NCI-H2171 (cell line): ENCODE measurements at places on chromosomes 5 and 9.

DNA sequence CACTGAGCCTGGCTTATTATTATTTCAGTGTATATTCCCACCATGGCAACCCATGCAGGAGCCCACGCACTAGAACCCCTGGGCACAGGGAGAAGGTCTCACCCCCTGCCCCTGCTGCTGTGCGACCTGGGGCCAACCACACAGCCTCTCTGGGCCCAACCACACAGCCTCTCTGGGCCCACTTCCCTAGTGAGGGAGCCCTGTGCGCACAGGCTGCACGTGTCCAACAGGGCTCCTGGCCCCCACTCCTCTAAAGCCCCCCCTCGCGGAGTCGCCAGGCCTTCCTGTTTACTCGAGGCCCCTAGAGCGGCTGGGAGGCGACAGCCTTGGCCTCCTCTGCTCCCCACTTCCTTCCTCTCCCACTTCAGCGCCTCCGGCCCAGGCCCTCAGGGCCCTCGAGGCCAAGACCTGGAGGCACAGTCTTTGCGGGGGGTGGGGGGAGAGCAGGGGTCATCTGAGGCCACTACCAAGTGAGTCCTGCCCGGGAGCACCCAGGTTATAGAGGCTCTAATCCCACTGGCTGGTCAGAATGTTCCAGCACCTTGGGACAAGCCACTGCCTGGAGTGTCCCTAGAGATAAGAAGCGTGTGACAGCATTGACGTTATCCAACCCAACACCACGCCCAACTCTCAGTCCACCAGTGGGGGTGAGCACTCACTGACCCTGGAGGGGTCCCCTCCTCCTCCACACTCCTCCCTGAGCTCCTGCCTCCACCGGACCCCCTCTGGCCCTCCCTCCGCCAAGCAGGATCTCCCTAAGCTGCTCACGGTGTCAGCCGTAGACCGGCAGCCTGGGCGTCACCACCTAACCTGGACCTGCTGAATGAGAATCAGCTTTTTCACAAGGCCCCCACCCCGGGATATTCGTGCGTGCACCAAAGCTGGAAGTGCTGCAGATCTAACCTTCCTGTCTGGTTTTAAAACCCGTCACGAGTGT lies 7.9 kb upstream of the ENG start:
- DNase-seq = no peak

DNA sequence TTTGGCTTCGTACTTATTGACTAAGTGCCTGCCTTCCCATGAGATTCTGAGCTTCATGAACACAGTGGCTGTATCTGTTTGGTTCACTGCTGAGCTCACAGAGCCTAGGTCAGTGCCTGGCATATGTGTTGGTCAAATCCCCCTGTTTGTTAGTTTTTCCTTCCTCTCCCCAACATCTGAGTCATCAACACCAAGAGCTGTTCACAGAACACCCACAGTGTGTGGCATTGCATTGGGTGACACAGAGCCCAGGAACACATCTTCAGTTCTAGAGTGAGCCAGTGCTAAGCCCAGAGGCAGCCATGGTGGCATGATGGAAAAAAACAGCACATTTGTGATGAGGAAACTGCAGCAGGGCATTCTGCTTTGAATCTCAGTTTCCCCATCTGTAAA lies 294.6 kb downstream of the SEC61B start:
- no peak for DNase-seq

GRCh38 chr9:114806526-114806900 lies 674 bp upstream of the TNFSF15 start:
- DNase-seq = no peak

- no peak for DNase-seq
Observed at GRCh38 chr5:139752506-139753473, 42.8 kb upstream of the PSD2 start.

DNA sequence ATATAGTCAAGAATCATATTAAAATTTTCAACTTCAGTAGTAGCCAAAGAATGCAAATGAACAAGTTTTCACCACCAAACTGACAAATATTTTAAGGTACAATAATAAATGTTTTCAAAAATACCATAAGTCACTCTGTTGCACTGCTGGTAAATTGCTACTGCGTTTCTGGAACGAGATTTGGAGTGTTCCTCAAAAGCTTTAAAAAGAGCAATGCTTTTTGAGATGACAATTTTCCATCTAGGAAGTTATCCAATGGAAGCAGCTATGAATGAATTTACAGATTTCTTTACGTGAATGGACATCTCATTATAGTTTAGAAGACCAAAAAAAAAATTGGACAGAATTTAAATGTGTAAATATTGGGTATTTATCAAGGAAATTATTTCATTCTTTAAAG lies 173.2 kb upstream of the OR13F1 start:
- no peak for DNase-seq

- DNase-seq = no peak
Observed at GRCh38 chr9:134502809-134503211, 138.8 kb upstream of the COL5A1 start.

DNA sequence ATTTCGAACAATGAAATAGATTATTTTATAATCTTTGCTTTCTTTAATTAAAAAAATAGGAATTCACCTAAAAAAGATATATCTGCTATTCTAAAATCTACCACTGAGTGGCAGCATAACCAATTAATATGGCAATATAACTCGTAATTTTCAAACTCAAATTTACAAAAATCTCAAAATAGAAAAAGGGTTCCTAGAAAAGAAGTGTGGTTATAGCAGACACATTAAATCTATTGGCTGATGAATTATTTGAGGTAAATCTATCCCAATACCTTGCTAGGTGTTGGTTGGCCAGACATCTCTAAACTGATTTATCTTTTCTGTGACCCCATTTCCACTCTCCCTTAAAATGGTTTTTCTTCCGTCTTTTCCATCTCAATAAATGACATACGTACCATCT lies 30.2 kb upstream of the NRG2 start:
- DNase-seq = no peak

- no peak for DNase-seq
Observed at GRCh38 chr5:1195439-1195838, 6.0 kb upstream of the SLC6A19 start.

DNA sequence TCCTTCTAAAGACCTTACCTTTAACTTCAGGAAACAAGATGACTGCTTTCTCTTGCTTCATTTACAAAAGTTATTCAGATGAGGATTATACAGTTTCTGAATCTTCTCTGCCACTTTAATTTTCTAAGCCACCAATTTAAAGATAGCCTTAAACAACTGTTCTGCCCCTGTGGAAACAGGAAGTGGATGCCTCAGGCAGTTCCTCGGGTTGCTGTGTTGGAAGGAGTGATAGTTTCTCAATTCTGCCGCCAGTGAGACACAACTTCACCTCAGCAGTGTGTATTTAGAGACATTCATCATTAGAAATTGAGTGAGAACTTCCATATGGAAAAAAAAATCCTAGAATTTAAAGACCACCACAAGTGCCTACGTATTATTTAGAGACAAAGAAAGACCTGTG lies 475.1 kb upstream of the WWC1 start:
- DNase-seq = no peak

DNA sequence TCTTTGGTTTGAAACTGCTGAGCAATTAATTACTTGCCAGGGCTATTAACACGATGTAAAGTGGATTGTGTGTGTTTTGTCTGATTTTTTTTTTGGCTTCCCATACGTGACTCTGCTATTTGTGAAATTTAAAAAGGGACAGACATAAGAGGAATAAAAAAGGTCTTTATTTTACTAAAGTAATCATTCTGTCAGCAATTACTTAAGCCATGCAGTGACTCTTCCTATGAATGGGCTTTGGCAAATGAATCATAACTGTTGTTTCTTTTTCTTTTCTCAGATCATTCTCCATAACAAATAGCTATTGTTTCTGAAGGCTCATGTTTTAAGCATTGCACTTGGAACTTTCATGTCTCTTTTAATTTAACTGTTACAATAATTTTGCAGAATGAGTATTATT lies 461.3 kb upstream of the RORB start:
- no peak for DNase-seq

GRCh38 chr9:79165020-79165780 lies 406.6 kb upstream of the TLE4 start:
- no peak for DNase-seq

DNA sequence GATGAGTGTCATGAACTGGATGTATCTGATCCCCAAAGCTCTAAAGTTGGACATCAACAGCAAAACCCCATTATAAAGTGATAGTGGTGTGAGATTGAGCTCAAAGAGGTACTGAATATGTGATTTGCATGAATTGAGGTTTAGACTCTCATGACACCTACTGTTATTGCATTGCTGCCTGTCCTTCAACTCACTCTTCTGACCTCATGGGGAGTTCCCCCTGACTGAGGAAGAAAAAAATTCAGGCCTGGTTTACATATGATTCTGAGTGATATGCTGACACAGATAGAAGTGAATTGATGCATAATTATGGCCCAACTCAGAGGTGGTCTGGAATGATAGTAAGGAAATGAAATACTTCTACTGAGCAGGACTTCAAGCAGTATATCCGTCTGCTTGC lies 76.2 kb upstream of the CHD1 start:
- DNase-seq = no peak

GRCh38 chr5:160039810-160040470 lies 31.0 kb downstream of the TTC1 start:
- no peak for DNase-seq

DNA sequence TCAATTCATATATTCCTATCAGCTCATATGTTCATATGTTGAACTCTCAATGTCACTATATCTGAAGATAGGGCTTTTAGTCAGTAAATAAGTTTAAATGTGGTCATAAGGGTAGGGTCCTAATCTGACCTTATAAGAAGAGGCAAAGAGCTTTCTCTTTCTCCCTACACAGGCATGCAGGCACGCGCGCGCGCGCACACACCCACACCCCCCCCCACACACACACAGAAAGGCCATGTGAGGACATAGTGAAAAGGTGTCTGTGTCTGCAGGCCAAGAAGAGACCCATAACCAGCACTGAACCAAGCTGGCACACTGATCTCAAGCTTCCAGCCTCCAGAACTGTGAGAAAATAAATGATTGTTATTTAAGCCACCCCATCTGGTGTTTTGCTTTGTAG lies 76.0 kb downstream of the PDE4D start:
- DNase-seq = no peak

GRCh38 chr9:4263591-4263990 lies 36.3 kb downstream of the GLIS3 start:
- DNase-seq = no peak

GRCh38 chr5:15783734-15784133 lies 283.8 kb downstream of the FBXL7 start:
- no peak for DNase-seq

GRCh38 chr5:126364206-126364902 lies 58.9 kb upstream of the GRAMD2B start:
- no peak for DNase-seq

GRCh38 chr9:134401391-134401790 lies 75.1 kb downstream of the RXRA start:
- DNase-seq = no peak

- DNase-seq = no peak
Observed at GRCh38 chr5:58447226-58447625, 12.7 kb downstream of the PLK2 start.

DNA sequence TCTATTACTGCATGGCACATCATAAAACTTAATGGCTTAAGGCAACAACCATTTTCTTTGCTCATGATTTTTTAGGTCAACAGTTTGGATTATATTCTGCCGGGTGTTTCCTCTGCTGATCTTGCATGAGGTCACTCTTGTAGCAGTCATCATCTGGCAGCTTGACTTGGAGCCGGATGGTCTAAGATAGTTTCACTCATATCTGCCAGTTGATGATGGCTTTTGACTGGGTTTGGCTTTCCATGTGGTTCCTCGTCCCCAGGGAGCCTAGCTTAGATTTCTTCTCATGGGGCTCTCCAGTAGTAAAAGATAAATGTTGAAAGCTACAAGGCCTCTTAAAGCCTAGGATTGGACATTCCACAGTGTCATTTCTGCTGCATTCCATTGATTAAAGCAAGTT lies 27.4 kb downstream of the LNPEP start:
- DNase-seq = no peak

DNA sequence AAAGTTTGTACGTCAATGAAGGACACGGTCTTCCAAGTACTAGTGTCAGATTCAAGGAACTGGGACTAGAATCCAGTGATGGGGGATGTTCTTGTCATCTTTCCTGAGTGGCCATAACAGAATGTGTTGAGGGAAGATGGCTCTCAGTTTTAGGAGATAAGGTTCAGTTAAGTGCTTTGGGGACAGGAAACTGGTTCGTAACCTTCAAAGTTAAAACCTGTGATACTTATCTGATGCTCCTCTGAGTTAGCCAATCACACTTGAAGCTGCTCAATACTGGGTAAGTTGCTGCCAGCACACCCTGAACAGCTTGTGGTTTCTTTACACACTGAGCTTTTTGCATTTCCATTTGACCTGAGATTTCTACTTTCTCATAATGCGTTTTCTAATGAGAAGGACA lies 64.4 kb downstream of the PIK3R1 start:
- DNase-seq = no peak

- no peak for DNase-seq
Observed at GRCh38 chr9:131297903-131298302, 8.4 kb downstream of the PLPP7 start.

DNA sequence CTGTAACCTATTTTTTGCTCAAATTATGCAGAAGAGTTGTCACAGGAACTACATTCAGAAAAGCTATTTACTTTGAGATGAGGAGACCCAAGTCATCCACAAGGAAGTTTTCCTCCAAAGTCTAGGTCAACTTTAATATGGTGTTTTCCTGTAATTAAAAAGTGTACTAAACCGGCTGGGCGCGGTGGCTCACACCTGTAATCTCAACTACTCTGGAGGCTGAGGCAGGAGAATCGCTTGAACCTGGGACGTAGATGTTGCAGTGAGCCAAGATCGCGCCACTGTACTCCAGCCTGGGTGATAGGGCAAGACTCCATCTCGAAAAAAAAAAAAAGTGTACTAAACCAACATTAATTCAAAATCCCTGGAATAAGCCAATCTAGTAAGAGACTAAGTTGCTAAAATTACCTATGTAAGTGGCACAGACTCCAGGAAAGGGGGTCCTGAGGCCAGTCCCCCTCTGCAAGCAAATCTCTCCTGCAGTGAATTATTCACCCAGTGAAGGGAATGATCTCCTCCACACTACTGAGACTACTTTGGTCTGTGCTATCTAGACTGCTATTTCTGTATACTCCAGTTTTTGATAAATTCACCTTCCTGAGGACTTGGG lies 38.9 kb downstream of the FNBP1 start:
- no peak for DNase-seq

DNA sequence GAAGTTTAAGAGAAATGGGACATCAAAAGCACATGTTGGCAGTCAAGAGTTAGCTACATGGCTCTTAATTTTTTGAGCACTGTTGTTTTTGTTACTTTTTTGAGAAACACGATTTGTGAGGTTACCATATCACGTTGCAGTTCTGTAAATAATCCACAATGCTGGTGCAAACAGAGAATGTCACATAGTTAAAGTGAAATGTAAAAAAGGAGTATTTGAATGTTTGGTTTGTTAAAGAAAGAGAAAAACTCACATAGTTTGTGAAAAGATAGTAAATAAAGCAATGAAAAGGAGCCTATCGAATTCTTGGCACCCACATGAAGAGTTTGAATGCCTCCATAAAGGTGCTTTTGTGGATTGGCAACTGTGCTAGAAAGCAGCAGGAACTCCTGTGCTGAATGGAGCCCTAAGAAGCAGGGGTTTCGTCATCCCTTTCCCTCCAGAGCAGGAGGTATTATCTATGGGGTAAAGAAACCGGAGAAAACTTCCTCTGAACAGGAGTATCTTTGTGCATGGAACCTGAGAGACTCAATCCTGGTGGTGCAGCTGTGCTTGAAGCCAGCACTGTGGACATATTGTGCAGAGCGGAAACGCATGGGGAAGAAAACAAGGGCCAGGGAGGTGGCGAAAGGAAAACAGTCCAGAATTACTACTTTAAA lies 148.5 kb upstream of the OTULINL start:
- no peak for DNase-seq
